Activated CD4-positive, CD25-positive, alpha-beta regulatory T cell (primary cell): ENCODE measurements at places on chromosomes 2 and 18.

DNA sequence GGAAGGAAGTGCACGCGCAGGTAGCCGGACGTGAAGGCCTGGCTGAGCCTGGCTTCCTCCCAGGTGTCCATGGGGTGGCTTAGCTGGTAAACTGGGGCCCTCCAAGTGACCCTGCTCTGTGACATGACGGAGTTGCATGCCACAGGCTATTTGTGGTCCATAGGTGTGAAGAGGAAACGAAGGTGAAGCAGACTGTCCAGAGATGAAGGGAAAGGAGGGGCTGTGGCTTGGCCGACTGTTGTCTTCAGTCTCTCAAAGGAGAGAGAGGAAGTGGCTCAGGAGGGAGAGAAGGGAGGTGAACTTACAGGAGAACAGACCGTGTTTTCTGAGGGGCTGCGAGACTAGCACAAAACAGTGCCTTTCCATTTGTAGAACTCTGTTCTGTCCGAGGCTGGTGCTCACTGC lies 19.3 kb downstream of the INPP5D start:
- DNase-seq, result no peak

- DNase-seq, result no peak
Observed at GRCh38 chr18:57801761-57802212, 1.3 kb downstream of the ATP8B1 start.

- no peak for DNase-seq
Observed at GRCh38 chr18:71116535-71116934, 827.7 kb downstream of the SOCS6 start.

- DNase-seq, result no peak
Observed at GRCh38 chr2:2043394-2043793, 287.7 kb downstream of the MYT1L start.

GRCh38 chr2:187853381-187853791 lies 299.2 kb upstream of the TFPI start:
- DNase-seq, result no peak

DNA sequence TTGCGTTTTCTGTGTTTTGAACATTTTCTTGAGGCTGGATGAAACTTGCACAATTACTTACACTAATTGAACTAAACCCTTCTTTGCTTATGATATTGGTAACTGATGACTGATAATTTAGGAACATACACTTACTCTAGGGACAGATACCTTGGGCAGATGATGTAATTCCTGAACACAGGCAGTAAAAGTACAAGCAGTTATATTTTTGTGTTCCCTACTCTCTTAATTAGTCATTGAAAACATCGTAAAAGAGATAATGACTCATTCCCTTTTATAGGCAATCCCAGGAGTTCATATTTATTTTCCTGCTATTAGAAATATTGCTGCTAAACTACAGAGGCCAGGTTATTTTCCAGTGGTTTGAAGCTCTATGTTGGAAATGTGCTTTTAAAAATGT lies 46.4 kb downstream of the CCDC85A start:
- DNase-seq, result no peak

DNA sequence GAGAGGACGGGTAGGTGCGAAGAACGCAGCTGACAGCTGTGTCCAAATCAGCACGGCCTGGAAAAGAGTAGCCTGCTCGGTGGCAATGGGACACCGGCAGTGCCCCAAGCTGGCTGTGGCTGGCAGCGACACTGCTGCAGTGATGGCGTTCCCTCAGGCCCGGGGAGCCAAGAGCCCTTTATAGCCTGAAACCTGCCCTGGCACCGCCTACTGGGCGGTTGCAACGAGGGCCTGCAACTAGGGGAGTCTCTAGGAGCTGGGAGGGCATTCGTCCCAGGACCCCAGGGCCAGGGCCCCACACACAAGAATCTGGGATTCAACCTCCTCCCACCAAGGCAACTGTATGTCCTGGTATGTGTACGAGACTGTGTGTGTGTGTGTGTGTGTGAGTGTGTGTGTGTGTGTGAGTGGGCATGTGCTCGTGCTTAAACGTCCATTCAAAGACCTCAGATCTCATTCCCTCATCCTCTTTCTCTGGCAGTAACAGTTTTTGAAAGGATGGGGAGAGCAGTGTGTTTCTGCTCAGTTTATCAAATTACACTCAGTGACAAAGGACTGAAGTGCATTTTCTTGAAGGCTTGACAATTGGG lies 6.8 kb upstream of the CYP26B1 start:
- DNase-seq, result no peak

DNA sequence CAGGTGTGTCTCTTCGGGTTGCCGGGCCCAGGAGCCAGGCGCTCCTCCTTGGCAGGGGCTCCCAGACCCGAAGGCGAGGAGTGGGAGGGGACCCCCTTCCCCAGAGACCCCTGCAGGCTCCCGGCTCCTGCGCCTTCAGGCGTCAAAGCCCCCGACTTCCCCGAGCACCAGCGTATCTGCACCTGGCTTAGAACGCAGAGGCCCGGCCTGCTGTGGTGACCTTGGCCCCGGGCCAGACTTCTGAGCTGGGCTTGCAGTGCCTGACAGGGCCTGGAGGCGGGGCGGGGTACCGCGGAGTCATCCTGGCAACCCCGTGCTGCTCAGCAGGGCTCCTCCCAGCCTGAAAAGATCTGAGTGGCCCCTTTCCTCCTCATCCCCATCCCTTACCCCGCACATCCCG lies 27.0 kb downstream of the SKA1 start:
- DNase-seq, result no peak

- no peak for DNase-seq
Observed at GRCh38 chr2:100406120-100406508, 11.4 kb downstream of the CHST10 start.

- no peak for DNase-seq
Observed at GRCh38 chr2:162885281-162886070, 46.9 kb upstream of the KCNH7 start.

- no peak for DNase-seq
Observed at GRCh38 chr2:154368153-154368552, 330.3 kb upstream of the KCNJ3 start.

DNA sequence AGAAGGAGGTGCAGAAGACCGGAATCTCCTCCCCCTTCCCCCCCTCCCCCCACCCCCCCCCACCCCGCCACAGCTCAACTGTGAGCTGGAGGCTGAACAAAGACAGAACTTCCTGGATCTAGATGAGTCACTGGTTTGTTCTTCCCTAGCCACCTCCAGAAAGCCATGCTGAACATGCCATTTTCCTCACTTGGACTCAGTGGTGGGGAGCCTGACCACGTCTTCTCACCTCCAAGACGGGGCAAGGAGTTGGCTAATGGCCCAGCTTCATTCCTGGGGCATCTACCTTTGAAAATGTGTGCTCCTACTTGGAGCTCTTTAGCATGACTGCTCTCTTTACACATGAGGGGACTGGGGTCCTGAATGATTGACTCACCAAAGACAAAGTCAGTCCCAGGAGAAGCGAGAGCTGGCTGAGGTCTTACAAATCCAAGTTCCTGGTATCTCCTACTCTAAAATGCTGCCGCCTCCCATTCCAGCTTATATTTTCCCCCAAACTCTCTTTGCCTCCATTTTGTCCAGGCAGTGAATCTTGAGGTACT lies 22.6 kb upstream of the FZD5 start:
- no peak for DNase-seq

- DNase-seq, result no peak
Observed at GRCh38 chr2:99487906-99488305, 1.9 kb downstream of the REV1 start.

DNA sequence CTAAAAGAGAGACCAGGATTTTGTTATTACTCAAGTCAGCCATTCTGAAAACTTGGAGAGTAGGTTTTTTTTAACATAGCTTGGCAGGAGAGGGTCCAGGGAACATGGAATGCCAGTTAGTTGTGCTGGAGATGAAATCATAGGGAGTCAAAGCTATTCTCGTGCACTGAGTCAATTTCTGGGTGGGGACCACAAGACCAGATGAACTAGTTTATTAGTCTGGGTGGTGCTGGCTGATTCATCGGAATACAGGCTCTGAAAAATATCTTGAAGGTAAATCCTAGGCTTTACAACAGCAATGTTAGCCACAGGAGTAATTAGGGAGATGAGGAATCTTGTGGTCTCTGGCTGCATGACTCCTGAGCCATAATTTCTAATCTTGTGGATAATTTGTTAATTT lies 921.4 kb downstream of the TRIB2 start:
- no peak for DNase-seq

- DNase-seq, result no peak
Observed at GRCh38 chr2:79071078-79071477, 16.7 kb downstream of the REG1B start.

DNA sequence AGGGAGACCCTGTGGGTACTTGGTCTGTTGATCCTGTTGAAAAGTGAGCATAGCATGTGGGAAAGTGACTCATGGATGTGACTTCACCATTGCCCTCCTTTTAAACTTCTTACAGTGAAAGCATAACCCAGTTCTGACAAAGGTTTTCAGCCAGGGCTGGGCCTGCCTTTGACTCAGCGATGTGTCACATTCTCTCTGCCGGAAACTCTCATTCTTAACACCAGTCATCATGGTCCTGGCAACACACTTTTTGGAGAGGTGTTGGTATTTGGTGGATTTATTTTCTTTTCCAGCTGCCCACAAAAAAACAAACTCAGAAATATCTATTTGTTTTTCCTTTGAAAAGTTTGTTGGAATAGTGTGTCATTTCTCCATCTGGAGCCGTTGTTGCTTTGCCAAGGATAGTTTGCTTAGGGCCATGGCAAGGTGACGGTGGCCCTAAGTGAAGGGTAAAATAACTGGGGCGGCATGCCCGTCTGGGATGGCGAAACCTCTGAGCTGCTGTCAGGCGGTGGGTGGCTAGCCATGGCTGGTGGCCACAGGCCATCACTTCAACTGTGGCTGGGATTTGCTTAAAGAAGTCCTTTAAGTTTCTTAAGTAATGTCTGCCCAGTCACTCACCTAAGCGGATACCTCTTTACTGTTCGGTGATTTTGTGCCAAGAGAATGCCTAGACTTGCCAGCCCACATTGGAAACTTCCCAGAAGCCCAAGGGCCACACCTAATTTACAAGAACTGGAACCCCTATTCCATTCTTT lies 123.3 kb downstream of the LTBP1 start:
- DNase-seq, result no peak

- no peak for DNase-seq
Observed at GRCh38 chr2:73971722-73972121, 13.0 kb upstream of the TET3 start.

- DNase-seq, result no peak
Observed at GRCh38 chr2:68283419-68283812, 31.1 kb upstream of the PPP3R1 start.

GRCh38 chr2:235406430-235406829 lies 87.4 kb upstream of the AGAP1 start:
- DNase-seq, result no peak

GRCh38 chr18:67862069-67862468 lies 345.5 kb upstream of the DSEL start:
- no peak for DNase-seq
